SIG-M5 (cell line): ENCODE measurements at places on chromosomes 12 and 14.

DNA sequence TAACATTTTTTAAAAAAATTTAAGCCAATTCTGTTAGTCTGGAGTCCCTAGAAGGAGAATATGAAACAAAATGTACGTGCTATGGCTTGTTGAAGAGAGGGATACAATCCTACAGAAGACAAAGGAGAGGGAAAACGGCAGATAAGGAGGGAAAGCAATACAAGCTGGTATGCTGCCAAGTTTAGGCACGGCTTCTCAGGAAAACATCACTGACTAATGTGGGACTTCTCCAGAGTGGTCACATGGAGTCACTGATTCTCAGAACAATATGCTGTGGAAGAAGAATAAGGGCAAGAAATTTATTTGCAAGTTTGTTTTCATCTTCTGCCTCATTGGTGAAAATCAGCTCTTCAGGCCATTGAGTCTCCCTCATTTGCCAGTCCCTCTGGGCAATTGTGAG, 22.9 kb upstream of the NR1H4 start:
- no peak for DNase-seq

DNA sequence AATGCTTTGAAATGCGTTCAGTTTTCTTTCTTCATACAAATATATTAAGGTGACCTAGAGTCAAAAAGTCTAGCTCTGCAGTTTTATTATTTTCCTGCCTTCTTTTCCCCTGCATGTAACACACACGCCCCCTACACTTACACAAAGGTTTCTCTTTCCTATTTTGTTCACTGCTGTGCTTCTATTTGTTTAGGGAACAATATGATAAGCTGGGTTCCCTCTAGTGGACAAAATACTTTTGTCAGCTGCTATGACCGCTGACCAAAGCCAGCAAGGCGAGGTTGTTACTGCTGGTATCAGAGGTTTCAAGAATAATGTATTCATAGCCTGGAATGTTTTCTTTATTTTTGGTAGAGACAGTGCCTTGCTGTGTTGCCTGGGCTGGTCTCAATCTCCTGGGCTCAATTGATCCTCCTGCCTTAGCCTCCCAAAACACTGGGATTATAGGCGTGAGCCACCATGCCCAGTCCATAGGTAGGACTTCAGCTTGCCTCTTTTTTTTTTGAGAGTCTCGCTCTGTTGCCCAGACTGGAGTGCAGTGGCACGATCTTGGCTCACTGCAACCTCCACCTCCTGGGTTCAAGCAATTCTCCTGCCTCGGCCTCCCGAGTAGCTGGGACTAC, 33.4 kb downstream of the FNTB start:
- no peak for DNase-seq

DNA sequence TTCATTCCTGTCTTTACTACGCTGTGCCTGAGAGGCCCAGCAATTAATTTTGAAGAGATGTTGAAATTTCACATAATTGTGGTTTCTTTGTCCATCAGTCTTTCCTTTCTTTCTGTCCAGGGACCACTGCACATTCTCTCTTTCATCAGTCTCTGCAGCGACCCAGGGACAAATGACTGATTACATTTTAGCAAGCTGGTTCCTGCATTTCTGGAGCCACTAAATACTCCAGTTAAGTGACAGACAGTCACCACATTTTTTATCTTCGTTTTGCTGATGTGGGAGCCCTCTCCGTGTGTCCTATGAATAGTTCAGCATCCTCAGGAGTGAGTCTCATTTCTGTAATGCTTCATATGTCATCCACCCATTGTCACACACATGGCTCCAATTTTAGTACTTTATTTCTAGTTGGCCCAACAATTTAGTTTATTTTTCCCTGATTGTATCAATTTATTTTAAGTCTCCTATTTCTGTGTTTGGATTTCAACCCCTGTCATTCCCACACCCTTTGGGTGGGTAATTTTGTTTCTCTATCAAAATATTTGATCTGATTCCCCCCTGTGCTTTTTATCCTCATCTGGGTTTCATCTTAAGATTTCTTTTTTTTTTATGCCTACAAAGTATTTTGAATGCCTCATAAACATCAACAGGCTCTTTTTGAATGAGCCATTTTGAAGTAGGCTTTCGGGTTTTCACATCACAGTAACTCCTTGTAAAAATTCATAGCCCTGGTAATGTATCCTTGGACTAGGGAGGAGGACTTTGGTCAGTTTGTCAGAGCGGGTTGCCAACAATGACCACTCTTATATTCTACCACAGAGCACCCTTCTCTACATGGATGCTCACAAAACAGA, 1196.5 kb downstream of the GALC start:
- DNase-seq = no peak

DNA sequence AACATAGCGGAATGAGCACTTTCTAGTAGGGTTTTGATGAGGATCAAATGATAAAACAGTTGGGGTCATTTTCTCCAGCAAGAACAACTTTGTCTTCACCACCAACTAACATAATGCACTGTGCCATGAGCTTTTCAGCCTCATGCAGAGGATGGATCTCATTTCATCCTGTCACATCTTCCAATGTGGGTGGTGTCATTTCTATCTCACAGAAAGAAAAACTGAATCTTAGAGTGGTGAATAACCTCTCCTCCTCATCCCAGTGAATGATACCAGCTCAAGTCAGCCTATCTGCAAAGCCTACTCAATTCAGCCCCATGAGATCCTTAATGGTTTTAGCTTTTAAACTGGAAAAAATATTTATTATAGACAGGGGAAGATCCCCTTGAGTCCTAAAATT, 1147.2 kb downstream of the VRK1 start:
- DNase-seq = no peak

GRCh38 chr12:6218347-6218925, 18.2 kb downstream of the CD9 start:
- DNase-seq = no peak

DNA sequence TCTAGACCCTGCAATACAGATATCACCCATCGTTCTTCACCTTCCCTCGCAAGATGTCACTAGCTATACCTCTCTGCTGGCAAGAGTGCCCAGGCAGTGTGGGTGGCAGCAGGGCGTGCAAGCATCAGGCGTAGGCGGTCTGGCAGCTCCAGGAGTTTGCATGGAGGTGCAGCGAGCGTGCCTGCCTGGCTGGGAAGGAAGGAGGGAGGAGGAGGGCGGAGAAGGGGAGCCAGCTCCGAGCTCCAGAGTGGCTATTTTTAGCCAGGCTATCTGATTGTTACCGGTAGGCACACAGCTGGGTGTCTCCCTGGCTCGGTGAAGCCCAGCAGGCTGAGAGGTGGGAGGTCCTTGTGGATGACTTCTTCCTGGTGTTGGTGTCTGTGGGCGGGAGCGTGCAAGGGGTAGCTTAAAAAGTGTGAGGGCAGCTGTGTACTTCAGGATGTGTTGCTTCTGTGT, 6.2 kb downstream of the FOXJ2 start:
- DNase-seq = no peak

- DNase-seq = no peak
These were observed 5.8 kb downstream of the GLT8D2 start for GRCh38 chr12:104044158-104044557.

DNA sequence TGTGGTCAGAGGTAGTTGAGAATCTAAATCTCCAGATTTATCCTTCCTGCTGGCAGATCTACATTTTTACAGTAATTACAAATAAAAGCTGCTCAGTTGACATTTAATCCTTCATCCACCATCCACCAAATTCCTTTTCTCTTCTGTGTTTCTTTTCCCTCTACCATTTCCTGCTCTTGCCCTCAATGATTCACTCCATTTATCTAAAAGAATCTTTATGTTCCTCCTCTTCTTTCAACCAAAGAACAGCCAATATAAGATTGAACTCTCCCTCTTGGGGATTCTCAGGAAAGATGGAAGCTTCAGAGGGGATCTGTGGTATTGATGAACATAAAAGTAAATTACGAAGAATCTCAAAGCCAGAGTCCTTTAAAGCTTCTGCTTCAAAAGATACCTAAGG, 4.4 kb downstream of the MAP4K5 start:
- DNase-seq = no peak

GRCh38 chr14:78752518-78753188, 582.5 kb downstream of the NRXN3 start:
- DNase-seq = no peak

- no peak for DNase-seq
These were observed 32.1 kb downstream of the ITPR2 start for GRCh38 chr12:26800858-26801257.

GRCh38 chr12:10289005-10289754, 18.5 kb upstream of the KLRD1 start:
- DNase-seq = no peak

DNA sequence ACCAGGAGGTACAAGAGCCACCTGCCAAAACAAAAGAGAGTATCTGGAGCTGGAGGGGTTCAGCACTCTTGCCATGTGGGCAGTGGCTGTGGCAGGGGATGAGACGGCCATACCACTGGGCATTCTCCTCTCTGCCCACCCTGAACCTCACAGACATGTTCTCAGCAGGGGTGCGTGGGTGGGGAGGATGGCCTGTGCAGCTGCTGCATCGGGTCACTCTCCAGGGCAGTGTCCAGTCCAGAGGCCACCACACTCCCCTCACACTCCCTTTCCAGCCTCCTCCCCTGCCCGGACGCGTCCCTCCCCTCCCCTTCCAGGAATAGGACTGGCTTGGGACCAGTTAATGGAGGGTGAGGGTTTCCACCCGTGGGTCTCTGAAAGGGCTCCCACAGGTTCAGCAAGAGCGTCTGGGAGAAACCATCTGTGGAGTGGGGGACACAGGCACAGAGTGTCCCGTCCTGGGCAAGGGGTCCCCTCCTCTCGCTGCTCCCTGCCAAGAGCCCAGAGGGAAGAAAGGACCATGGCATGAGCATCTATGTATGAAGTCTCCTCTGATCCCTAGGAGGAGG, 501 bp downstream of the C1R start:
- no peak for DNase-seq

- DNase-seq = no peak
These were observed 190.4 kb downstream of the SLC25A21 start for GRCh38 chr14:36981832-36982529.

GRCh38 chr12:127125607-127126259, 1141.2 kb upstream of the TMEM132C start:
- DNase-seq = no peak

DNA sequence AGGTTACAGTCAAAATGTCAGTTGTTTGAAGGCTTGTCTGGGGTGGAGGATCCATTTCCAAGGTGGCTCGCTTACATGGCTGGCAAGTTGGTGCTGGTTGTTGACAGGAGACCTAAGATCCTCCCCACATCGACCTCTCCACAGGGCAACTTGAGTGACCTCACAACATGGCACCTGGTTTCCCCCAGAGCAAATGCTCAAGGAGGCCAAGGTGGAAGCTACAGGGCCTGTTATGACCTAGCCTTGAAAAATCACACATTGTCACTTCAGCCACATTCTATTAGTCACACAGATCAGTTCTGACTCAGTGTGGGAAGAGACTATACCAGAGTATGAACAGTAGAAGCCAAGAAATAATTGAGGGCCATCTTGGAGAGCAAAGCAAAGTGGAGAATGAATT, 11.3 kb upstream of the GNG2 start:
- no peak for DNase-seq

GRCh38 chr12:6178981-6179761, 21.0 kb upstream of the CD9 start:
- DNase-seq = no peak

DNA sequence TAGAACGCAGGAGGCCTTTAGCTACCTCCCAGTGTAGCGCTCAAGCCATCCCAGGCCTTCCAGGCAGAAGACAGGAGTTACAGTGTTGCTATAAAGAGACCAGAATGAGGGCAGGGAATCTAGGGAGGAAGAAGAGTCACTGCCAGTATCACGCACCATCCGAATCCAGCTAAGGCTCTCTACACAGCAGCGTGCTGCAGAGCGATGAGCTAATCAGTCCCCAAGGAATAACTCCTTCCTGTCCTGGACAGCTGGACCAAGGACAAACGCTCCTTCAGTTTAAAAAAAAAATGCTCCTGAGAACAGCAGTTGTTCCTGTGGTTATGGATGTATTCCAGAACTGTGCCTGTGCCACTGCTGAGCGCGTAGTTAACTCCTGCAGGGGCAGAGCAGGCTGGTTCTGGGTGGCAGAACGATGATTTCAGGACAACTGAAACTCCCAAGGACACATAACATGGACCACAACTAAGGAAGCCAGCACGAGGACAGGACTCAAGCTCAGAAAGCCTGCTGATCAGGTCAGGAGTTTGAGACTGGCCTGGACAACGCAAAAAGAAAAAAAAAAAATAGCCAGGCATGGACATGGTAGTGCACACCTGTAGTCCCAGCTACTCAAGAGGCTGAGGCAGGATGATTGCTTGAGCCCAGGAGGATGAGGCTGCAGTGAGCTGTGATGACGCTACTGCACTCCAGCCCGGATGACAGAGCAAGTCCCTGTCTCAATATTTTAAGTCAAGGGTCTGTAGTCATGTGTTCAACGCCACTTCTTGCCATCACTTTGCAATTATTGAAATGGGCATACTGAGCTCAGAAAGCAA, 2.6 kb downstream of the IFFO1 start:
- no peak for DNase-seq

DNA sequence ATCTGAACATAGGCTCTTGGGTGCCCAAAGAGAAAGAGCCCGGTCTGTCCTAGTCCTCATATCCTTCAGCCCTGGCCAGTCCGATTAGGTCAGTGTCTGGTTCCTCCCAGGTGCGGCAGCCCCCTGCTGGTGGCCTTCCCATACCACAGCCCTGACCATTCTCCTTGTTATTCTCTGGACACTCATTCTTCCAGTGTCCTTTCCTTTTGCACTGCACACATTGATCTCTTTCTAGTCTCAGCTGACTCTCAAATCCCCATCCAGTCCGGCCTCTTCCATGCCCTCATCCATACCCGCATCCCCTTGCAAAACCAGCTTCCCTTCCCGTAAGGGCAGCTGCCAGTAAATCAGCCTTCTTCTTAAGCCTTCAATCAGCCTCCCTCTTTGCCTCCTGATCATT, 1316.3 kb downstream of the TMEM121 start:
- no peak for DNase-seq
